ENCODE measurements at places on chromosomes 4 and X.
A peak's percentile ranks its signal among the peaks of the same experiment; 100 is the strongest.

GRCh38 chrX:7441586-7441985, 293.6 kb upstream of the PUDP start:
- DNase-seq = no peak

GRCh38 chr4:186792728-186793366, 69.2 kb upstream of the FAT1 start:
- DNase-seq = no peak

- DNase-seq = no peak
Measured at GRCh38 chrX:38438321-38438720, 85.9 kb downstream of the OTC start.

GRCh38 chrX:10597871-10598270, 22.5 kb downstream of the MID1 start:
- peak; percentile 12 for DNase-seq

DNA sequence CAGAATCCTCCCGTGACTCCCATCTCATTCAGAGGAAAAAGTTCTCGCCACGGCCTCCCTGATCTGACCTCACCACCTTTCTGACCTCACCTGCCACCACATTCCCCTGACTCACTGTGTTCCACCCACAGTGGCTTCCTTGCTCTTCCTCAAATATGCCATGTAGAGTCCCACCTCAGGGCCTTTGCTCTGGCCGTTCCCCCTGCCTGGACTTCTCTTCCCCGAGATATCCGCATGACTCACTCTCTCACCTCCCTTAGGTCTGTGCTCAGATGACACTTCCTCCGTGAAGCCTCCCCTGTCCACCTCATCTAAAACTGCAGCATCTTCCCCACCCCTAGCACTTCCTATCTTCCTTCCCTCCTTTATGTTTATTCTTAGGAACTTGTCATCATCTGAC, 7.2 kb upstream of the TSPYL2 start:
- no peak for DNase-seq

DNA sequence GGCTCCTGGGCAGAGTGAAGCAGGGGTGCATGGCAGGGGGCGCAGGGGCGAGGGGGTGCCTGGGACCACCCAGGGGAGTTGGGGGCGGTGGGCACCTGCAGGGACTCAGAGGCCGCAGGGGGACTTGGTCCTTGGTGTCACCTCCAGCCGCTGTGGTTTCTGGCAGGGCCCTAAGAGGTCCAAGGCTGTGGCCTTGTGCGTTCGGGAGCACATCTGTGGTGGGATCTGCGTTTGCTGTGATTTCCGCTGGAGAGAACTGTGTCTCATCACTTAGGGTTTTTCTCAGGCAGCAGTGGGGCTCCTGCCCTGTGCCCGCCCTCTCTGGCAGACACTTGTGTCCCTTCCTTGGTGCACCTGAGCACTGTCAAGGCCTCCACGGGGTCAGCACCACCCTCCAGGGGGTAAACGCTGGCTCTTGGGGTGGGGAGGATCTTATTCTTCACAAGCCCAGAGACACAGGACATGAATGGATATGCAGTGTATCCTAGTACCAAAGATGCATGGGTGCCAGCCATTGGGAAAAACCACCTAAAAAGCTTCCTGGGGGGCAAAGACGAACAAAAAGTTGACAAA, 66.5 kb downstream of the ACOX3 start:
- DNase-seq = no peak

- DNase-seq = no peak
Measured at GRCh38 chr4:184778325-184778724, 44.4 kb upstream of the CENPU start.

DNA sequence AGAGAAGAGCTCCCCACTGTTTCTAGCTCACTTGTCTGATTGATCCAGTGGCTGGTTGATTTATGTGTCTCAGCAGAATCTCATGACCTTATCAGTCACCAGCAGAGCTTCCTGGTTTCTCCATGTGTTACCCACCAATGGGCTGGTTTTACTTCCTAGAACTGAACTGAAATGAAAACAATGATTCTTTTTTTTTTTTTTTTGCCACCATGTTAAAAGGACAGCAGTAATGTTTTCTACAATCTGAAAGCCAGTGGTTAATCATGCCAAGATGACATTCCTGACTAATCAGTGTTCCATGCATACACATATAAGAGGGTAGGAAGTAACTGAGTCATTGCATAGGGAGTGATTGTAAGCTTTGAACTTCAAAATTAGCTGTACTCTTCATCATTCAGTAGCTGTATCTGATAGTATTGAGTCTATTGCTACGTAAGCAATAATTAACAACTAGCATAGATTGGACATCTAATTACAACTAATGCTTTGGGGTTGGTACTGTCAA, 67.7 kb downstream of the SLC4A4 start:
- DNase-seq = no peak

DNA sequence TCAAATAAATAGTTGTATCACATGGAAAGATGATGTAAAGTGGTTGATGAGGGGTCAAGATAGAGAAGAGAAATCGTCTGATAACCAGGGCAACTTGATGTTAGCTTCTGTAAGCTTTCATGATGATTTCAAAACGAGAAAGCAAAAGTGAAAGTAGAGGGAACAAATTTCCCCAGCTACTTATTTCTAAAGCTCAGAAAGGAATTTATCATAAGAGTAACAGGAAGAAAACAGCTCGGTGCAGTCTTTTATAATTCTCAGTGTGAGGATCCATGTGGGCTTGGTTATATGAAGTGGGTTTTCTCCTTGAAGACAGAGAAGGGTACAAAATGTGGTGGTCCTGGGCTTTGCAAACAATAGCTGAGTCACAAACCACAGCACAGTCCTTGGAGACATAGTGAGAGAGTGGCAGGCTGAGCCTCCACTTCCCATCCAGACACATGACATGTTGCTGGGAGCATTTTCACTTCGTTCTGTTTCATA, 32.1 kb upstream of the GLRA2 start:
- DNase-seq = no peak

- DNase-seq = no peak
Measured at GRCh38 chr4:77804471-77804870, 14.7 kb downstream of the CNOT6L start.

GRCh38 chrX:136627409-136627808, 20.5 kb upstream of the CD40LG start:
- no peak for DNase-seq

- no peak for DNase-seq
Measured at GRCh38 chr4:61245069-61245714, 45.1 kb downstream of the ADGRL3 start.

- DNase-seq = no peak
Measured at GRCh38 chr4:15907430-15907829, 31.1 kb downstream of the FGFBP1 start.

GRCh38 chr4:60482921-60483351, 717.2 kb upstream of the ADGRL3 start:
- no peak for DNase-seq

DNA sequence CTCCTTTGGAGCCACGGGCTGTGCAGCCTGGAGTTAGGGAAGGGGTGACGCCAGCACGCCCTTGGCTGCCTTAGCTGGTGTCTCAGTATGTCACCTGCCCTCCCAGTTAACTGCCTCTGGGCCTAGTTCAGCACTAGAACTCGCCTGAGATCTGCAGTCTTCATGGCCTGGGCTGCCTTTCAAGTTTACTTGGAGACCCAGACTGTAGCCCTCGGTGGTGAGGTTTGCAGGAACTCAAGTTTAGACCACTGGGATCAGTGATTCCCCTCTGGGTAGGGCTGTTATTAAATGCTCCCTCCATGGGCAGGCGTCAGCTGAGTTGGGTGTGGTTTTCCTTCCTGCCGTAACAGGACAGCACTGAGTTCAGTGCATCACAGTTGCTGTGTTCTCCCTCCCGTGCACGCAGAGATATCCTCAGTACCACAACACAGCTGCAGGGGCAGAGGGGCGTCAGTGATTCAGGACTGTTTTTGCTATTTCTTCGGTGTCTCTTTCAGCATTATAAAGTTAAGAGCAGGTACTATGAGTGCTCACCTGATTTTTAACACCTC, 30.5 kb downstream of the PLAC8 start:
- no peak for DNase-seq

GRCh38 chr4:148299337-148299736, 142.9 kb downstream of the NR3C2 start:
- no peak for DNase-seq

DNA sequence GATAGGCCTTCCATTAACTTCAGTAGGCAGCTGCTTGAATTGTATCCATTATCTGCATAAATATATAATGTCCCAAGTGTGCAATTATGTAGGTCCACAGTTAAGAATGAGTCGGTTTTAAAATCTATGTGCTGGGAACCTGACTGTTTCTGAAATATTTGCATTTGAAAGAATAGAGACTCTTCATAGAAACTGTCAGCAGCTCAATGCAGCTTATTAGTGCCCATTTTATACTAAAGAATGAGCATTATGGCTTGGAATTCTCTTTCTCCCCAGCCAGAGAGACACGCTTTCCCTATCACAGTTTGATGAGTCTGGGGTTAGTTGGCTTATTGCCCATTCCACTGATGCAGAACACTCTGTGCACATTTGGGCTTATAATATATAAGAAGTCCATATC, 202.0 kb upstream of the PCDH7 start:
- DNase-seq = no peak

DNA sequence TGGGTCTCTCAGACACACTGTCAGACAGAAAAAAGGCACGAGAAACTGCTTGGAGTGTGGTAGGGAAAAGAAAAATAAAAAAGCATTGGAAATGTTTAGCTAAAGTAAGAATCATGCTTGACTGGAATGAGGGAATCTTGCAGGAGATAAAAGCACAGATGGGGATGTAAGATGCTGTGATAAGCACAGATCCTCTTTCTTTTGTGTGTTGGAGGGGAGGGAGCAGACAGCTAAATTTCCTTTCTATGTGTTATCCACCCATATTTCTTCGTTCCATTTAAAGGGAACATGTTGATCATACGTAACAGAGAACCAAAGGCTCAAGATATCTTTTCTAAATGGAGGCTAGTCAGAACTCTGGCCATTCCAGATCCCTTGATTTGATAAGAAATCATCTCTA, 614.0 kb upstream of the LCORL start:
- no peak for DNase-seq

DNA sequence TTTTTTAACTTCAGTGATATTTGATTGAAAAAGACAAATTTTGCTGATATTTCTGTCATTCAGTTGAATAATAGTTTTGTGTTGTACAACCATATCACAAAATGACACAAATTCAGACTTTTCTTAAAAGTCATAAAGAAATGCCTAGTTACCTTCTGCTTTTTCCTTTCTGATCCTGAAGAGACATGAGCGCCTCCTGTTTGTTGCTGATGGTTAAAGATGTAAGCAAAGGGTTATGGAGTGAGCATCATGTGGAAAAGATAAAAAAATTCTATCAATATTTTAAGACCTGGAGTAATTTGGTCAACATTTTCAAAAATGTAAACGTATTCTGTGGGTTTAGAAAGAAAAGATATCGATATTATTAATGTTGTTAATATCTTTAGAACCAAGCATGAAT, 669.9 kb upstream of the NR3C2 start:
- no peak for DNase-seq

DNA sequence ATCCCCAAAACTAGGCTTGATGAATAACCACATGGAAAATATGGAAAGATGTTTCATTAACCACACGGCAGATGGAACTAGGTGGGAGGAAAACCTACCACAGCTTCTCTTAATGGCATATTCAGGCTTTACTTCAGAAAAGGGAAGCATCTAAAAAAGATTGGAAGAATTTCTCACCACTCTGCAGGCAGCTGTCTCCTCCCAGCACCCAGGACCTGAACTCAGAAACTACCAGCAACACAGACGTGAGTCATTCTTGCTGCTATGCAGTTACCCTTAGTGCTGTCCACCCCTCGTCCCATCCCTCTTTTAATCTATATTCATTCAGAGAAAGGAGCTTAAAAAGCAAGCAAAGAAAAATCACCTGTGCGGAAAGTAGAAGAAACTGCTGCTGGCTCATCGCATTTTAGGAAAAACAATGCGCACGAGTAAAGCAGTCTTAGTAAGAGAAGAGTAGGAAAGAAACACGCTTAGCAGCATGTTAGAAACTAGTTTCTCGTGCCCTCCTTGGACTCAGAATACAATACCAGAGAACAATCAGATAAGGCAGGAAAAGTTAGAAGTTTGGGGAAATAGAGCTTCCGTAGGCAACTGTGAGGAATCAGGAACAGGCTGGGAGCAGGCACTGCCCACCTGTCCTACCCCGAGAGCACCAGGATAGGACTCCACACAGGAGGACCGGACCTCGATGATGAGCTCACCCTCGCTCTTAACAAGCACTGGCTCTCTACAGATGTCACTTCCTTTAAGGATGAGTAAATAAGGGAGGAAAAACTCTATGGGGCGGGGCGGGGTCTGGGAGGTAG, 48.1 kb upstream of the ENPP6 start:
- DNase-seq = peak; percentile 77

- peak; percentile 15 for DNase-seq
Measured at GRCh38 chr4:153643406-153644383, 40.4 kb upstream of the TLR2 start.

DNA sequence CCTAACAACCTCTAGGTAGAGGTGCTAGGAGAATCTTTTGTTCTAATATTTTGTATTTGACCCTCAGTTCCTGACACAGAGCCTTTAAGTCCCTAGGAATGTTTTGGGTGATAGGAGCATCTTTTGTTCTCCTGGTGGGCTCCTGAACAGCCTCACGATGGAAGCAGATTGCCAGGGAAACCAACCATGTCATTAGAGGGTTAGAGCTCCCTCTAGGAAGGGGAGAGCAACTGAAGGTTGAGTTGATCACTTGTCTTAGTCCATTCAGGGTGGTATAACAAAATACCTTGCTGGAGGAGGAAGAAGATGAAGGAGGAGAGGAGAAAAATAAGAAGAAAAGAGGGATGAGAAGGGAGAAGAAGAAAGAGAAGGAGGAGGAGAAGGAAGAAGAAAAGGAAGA, 9.2 kb downstream of the VCX start:
- DNase-seq = no peak

GRCh38 chrX:120690344-120690743, 60.5 kb upstream of the C1GALT1C1 start:
- no peak for DNase-seq

DNA sequence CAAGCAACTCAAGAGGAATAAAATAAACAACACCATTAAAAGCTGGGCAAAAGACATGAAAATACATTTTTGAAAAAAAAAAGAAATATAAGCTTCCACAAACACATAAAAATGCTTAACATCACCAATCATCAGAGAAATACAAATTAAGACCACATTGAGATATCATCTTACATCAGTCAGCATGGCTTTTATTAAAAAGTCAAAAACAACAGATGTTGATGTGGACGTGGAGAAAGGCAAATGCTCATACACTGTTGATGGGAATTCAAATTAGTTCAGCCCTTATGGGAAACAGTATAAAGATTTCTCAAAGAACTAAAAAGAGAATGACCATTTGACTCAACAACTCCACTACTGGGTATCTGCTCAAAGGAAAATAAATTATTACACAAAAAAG, 59.6 kb downstream of the STK32B start:
- no peak for DNase-seq

DNA sequence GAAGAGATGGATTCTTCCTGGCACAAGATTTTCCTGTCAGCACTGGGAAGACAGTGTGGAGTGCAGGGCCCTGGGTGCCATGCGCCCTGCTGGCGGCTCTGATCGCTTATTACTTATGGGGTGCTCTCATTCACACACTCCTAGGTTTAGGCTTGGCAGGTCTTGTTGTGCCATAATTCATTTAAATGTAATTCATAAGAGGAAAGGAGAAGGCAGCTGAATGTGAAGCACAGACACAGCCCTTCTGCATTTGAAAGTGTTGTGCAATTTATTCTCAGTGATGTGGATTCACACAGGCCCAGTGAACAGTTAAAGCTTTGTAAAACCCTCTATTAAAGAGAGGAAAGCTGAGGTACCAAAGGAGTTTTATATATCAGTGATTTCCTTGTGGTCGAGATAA, 249.7 kb downstream of the C4orf33 start:
- DNase-seq = no peak

- no peak for DNase-seq
Measured at GRCh38 chrX:107738768-107739167, 36.8 kb downstream of the TSC22D3 start.
